H1 (cell line): ENCODE measurements at places on chromosomes 7 and 10. TPM values are rescaled to one million over a fixed set of nuclear protein-coding genes. Genes with fewer than 3 reads are reported as not detected.

Gene CFAP70
- 0.27 and 0.30 TPM in 2 replicates for total RNA-seq

Gene KLLN
- 0.71 and 0.73 TPM in 2 replicates for total RNA-seq

Gene PSMA2
- total RNA-seq = 243 and 259 TPM in 2 replicates

Gene GHRHR
- 6.1 and 6.5 TPM in 2 replicates for total RNA-seq

Gene FMC1
- 13.6 and 15.8 TPM in 2 replicates for total RNA-seq

Gene NUP205
- total RNA-seq = 199 and 216 TPM in 2 replicates

Gene LRRC61
- 0.73 and 1.0 TPM in 2 replicates for total RNA-seq

Gene TEX47
- not detected in 2 replicates for total RNA-seq

Gene SNX10
- 9.6 and 9.9 TPM in 2 replicates for total RNA-seq

Gene MRLN
- total RNA-seq = not detected in 2 replicates

Gene CFAP69
- 3.2 and 3.8 TPM in 2 replicates for total RNA-seq

Gene STRA8
- not detected in 2 replicates for total RNA-seq

Gene AUTS2
- 95.3 and 101 TPM in 2 replicates for total RNA-seq

Gene DOCK4
- 23.6 and 26.9 TPM in 2 replicates for total RNA-seq

Gene TFPI2
- 8.9 and 10.9 TPM in 2 replicates for total RNA-seq

Gene RARRES2
- 254 and 264 TPM in 2 replicates for total RNA-seq

Gene ZNRF2
- total RNA-seq = 16.2 and 17.7 TPM in 2 replicates

Gene ARPC1A
- total RNA-seq = 147 and 155 TPM in 2 replicates

Gene ZNF33B
- 29.7 and 33.4 TPM in 2 replicates for total RNA-seq

Gene AFAP1L2
- 6.2 and 6.4 TPM in 2 replicates for total RNA-seq

Gene CTAGE4
- 9.8 and 10.3 TPM in 2 replicates for total RNA-seq

Gene NME8
- total RNA-seq = 0.22 and 0.57 TPM in 2 replicates

Gene TBX20
- total RNA-seq = 0.26 and 0.29 TPM in 2 replicates

Gene OR2A1
- total RNA-seq = not detected in 2 replicates

Gene EBF3
- total RNA-seq = 0.26 and 0.38 TPM in 2 replicates

Gene IFIT1
- total RNA-seq = 1.5 and 1.8 TPM in 2 replicates

Gene OLAH
- total RNA-seq = not detected in 2 replicates

Gene DLX5
- not detected in 2 replicates for total RNA-seq

Gene ADARB2
- total RNA-seq = 2.7 and 2.8 TPM in 2 replicates

Gene DMBT1
- not detected in 2 replicates for total RNA-seq

Gene DGKI
- 0.71 and 0.84 TPM in 2 replicates for total RNA-seq

Gene NPSR1
- total RNA-seq = not detected in 2 replicates

Gene DPCD
- 18.8 and 21.2 TPM in 2 replicates for total RNA-seq

Gene CASP7
- total RNA-seq = 4.1 and 5.0 TPM in 2 replicates

Gene NPFFR1
- total RNA-seq = 0.06 TPM in 1 of 2 replicates, not detected in the other

Gene CPA2
- 0.31 TPM in 1 of 2 replicates, not detected in the other for total RNA-seq

Gene CSGALNACT2
- 5.3 and 5.7 TPM in 2 replicates for total RNA-seq

Gene CCNJ
- total RNA-seq = 34.2 and 34.7 TPM in 2 replicates

Gene GIMAP8
- not detected in 2 replicates for total RNA-seq

Gene C7orf57
- 0.27 and 0.56 TPM in 2 replicates for total RNA-seq

Gene AGMO
- 0.22 and 0.38 TPM in 2 replicates for total RNA-seq

Gene FLNC
- 10.7 and 12.0 TPM in 2 replicates for total RNA-seq

Gene HMX2
- 1.3 and 2.0 TPM in 2 replicates for total RNA-seq

Gene HECW1
- total RNA-seq = 10.5 and 12.7 TPM in 2 replicates

Gene SPDYE2B
- total RNA-seq = not detected in 2 replicates

Gene PGAM1
- total RNA-seq = 799 and 819 TPM in 2 replicates
